ENCODE measurements at places on chromosomes 4 and X.

DNA sequence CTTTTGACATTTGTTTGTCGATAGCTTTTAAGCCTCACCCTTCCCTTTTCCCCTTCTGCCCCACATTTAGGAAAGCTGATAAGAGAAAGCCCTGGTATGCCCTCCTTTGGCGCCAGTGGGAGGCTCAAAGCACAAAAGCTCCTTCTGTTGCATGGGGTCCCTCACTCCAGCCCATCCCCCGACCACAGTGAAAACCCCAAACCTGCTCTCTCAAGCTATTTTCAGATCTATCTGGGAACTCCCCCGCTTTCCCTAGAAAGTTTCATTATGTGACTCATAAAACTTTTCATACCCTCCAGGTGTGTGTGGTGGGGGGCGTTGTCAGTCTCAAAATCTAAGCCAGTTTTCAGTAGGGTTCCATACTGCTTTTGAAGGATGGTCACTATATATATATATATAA is 259.0 kb upstream of the PCDH7 start:
- DNase-seq: no peak

GRCh38 chrX:129934952-129935351 is 29.0 kb downstream of the UTP14A start:
- no peak for DNase-seq

- DNase-seq: no peak
Measured at GRCh38 chr4:168688584-168688983, 191.7 kb downstream of the PALLD start.

- no peak for DNase-seq
Measured at GRCh38 chrX:154802947-154803346, 2.3 kb downstream of the MPP1 start.

- DNase-seq: no peak
Measured at GRCh38 chr4:184613405-184613804, 35.8 kb downstream of the CASP3 start.

DNA sequence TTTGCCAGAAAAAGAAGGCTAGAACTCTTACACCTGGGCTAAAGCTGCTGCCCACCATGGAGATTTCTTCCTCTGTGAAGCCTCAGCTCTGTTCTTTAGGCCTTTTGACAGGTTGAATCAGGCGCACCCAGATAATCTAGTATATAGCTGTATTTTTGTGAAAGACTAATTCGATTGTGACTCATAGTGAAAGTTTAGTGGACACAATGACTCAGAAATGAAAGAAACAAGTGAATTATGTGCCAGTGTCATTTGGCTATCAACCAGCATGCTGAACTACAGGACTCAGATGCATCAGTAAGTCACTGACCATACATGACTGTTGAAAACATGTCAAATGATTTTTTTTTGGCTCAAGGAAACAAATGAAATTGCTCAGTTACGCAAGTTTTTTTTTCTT is 425.4 kb downstream of the SLITRK2 start:
- no peak for DNase-seq

- no peak for DNase-seq
Measured at GRCh38 chr4:6815029-6815836, 32.7 kb downstream of the KIAA0232 start.

- no peak for DNase-seq
Measured at GRCh38 chrX:115058276-115058675, 40.9 kb upstream of the IL13RA2 start.

GRCh38 chrX:147322496-147322895 is 508.0 kb upstream of the CXorf51A start:
- no peak for DNase-seq

GRCh38 chrX:153547195-153547594 is 29.8 kb downstream of the ATP2B3 start:
- DNase-seq: no peak

- no peak for DNase-seq
Measured at GRCh38 chrX:39508300-39508692, 589.5 kb downstream of the BCOR start.

GRCh38 chr4:27087306-27088045 is 226.8 kb downstream of the STIM2 start:
- DNase-seq: no peak

GRCh38 chrX:43002526-43003203 is 224.7 kb upstream of the PPP1R2C start:
- DNase-seq: no peak

GRCh38 chr4:7941111-7941964 is 1.7 kb upstream of the AFAP1 start:
- DNase-seq: no peak

DNA sequence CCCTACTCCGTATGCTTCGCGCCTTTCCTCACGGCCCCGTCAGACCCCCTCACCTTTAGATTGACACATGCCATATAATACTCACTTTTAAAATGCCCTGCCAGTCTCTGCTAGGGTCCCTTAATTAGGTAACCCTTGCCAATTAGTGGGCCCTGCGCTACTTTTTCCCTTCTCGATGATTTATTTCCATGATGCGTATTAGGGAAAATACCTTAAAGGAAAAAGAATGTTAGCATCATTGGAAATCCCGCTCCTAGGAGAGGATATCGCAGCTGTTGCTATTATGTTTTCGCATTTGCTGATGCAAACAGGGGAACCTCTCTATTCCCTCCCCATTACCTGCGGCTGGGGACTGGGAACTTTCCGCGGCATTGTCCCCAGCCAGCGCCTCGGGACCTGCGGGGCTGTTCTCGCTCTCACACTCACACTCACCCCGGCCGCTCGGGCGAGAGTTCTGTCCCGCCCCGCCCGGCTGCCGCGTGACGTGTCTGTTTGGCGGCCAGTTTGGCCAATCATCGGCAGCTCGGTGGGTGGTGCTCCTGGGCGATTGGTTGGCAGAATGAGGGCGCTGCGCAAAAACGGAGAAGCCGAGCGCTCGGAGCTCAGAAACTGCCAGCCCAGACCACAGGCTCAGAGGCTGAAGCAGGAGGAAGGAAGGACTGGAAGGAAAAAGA is at the start of gene PCDH10:
Gene PCDH10 (plus strand): TSS at position 605 of the 674 bp plus-strand sequence. CDS start 847 bp downstream, outside the sequence.
- DNase-seq: no peak
